ENCODE measurements at places on chromosomes 16 and 17.

DNA sequence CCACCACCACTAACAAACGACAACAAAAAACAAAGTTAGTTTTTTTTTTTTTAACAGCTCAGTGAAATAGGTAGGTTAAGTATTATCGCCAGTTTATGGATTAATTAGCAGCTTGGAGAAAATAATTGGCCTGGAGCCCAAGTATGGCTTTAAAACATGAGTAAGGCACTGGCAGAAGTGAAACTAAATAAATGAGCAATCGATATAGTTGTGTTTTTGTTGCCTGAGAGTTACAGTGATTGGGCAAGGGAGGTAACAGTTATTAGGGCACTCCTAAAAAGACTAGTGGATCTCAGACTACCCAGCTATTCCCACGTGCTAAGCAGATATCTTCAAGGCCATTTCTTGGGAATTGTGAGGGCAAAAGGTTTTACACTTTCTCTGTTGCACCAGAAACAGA lies 2.4 kb downstream of the MLKL start:
- DNase-seq: no peak

GRCh38 chr17:38603786-38604478 lies 1.8 kb downstream of the SRCIN1 start:
- no peak for DNase-seq

- no peak for DNase-seq
Measured at GRCh38 chr17:81491761-81492160, 20.8 kb downstream of the ACTG1 start.

GRCh38 chr16:72837846-72838585 lies 209.9 kb downstream of the ZFHX3 start:
- DNase-seq: no peak

DNA sequence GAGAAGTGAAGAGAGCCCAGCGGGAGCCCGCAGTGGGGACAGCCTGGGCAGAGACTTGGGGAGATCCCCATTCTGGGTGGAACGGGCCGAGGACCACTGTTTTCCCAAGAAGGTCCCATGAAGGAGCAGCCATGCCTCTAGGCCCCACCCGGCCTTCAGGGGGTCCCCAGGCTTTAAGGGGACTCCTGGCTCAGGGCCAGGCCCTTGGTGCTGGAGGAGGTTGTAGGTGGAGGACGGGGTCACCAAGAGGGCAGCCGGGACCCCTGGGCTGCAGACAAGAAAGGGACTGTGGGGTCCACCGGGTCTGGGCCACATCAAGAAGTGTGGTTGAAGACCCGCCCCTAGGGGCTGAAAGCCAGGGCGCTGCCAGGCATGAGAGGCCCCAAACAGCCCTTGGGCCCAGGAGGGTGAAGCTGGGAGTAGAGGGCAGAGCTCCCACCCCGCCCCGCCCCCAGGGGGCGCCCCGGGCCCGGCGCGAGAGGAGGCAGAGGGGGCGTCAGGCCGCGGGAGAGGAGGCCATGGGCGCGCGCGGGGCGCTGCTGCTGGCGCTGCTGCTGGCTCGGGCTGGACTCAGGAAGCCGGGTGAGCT lies at the start of gene PRSS21:
Gene PRSS21 (plus strand): TSS at position 487 of the 589 bp plus-strand sequence. CDS start 32 bp downstream, at position 519.
- no peak for DNase-seq

- DNase-seq: no peak
Measured at GRCh38 chr16:50244140-50244503, 22.2 kb upstream of the ADCY7 start.

GRCh38 chr17:1933875-1934715 lies 91.0 kb downstream of the RTN4RL1 start:
- no peak for DNase-seq

DNA sequence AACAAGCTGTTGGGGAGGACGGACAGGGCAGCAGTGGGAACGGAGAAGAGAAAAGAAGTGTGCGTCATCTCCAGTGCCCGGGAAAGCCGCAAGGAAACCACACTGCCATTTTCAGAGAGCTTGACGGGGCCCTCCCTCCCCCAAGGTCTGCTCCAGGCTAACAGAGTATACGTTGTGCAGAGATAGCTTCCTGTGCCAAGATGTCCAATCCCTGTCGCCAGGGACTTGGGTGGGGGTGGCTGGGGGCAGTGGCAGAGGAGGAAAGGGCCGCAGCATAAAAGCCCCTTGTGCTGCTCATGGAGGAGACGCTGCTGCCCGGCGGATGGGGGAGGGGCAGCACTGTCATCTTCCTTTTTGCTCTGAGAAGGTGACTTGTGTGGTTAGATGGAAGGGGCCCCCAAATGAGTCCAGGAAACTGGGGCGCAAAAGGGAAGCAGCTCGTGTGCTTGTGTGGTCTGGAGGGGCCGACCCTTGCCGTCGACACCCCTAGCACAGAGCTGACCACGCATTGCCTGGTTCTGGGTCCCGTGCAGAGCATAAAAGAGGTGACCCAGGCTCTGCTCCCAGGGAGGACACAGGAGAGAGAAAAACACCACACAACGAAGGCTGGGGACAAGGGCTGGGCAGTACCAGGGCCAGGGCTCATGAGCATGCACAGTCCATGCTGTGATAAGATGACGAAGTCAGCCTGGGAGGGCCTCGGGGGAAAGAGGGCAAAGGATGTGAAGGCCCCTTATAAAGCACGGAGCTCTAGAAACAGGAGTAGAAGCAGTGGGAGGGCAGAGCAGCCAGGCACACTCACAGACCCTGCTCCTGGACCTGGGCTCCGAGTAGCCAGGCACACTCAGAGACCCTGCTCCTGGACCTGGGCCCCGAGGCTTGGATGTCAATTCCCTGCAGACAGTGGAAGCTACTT lies 372.7 kb downstream of the SLC39A11 start:
- no peak for DNase-seq

DNA sequence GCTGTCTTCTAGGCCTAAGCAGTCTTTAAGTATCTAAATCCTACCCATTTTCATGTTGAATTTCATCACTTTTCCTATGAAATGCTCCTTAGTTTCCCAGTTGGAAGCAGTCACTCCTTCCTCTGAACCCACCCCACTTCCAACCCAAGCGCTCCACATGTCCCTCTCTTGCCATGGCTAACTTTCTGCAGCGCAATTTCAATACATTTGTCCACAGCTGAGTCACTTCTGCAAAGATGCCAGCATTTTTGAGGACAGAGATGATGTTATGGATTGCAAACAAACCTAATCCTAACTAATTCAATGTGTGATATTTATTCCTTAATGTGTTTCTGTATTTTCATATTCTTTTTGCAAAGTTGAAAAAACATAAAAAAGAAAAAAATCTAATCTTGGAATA lies 71.7 kb downstream of the HLF start:
- DNase-seq: no peak
